SJCRH30 (cell line): ENCODE measurements at places on chromosomes 2 and 18.
A peak's percentile ranks its signal among the peaks of the same experiment; 100 is the strongest.

DNA sequence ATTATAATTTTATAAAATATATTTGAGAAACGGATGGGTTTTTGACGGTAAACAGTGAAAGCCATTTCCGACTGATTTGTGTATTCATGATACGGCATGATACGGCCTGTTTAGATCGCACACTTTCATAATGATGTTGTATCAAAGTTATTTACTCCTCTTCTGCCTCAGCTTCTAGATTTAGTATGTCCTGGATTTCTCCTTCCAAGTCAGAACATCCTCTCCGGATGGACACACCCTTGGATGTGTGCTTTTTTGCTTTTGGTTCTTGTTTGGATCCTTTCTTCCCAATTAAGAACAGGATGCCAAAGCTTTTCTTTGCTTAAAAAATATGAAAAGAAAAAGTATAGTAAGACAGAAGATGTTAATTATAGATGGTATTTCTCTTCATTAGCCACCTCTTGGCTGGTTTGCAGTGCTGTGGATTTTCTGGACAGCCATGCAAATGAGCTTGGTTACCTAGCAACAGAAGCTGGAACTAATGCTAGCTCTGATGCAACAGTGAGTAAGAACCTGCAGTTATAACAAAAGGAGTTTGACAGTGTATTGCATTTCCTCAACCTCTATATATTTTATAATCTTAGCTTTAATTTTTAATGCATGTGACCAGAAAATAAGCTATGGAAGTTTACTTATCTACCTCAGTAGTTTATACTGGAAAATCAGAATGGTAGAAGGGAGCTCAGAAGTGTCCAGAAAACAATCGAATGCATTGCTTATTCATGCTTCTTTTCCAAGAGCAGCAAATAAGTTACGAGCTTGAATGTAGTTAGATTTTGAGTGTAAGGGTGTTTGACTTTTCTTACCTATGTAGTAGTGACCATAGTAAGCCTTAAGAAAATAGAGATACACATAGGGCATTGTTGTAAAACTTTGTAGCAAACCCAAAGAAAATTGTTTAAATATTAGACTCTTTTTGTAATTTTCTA is 27.9 kb downstream of the RMND5A start:
- peak; percentile 27 for DNase-seq
- peaks cover 43% of the 10 kb centered on the region for H3K36me3 ChIP-seq
- H3K4me3 ChIP-seq, result no peak overlapping the region
- H3K4me1 ChIP-seq, result no peaks in the 10 kb centered on the region
- peak overlapping the region; percentile 6; the same call in 1 of the 2 replicates for H3K27ac ChIP-seq

GRCh38 chr18:50356036-50356945 is 18.6 kb upstream of the SKA1 start:
- no peak for DNase-seq
- no peaks in the 10 kb centered on the region for H3K27me3 ChIP-seq
- peaks cover 2% of the 10 kb centered on the region; the same call in 1 of the 2 replicates for H3K4me1 ChIP-seq

- DNase-seq, result no peak
- no peaks in the 10 kb centered on the region for H3K27me3 ChIP-seq
- H3K36me3 ChIP-seq, result no peaks in the 10 kb centered on the region
Measured at GRCh38 chr2:114769110-114769509, 326.7 kb downstream of the DPP10 start.

GRCh38 chr2:2015646-2016045 is 271.3 kb upstream of the PXDN start:
- no peak overlapping the region for H3K27ac ChIP-seq
- DNase-seq, result no peak
- H3K4me3 ChIP-seq, result no peak overlapping the region
- peaks cover 28% of the 10 kb centered on the region; the same call in 1 of the 2 replicates for H3K27me3 ChIP-seq
- H3K36me3 ChIP-seq, result no peaks in the 10 kb centered on the region
- H3K4me1 ChIP-seq, result no peaks in the 10 kb centered on the region

- no peaks in the 10 kb centered on the region for H3K27me3 ChIP-seq
- DNase-seq, result no peak
- no peak overlapping the region for H3K27ac ChIP-seq
- no peak overlapping the region for H3K4me3 ChIP-seq
- H3K36me3 ChIP-seq, result peaks cover 2% of the 10 kb centered on the region; the same call in 1 of the 2 replicates
Measured at GRCh38 chr2:75959724-75960471, 249.2 kb upstream of the GCFC2 start.

DNA sequence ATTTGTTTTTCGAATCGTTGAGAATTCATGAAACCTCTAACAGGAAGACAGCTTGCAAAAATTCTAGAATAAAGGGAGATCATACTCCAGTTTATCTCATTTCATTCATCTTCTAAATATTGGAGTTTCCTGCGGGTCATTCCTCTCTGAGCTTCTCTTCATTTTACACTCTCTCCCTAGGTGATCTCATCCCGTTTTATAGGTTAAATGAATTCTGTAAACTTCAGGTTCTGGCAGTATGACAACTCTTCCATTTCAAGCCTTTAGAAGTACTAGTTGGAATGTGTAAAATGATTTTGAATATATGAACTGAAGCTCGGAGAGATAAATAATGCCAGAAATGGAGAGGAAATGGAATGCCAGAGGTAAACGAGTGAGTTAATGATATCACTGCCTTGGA is 312.4 kb downstream of the METTL4 start:
- DNase-seq, result no peak
- no peaks in the 10 kb centered on the region for H3K36me3 ChIP-seq
- H3K27me3 ChIP-seq, result no peaks in the 10 kb centered on the region
- H3K4me3 ChIP-seq, result no peak overlapping the region

GRCh38 chr2:126302043-126302442 is 353.9 kb upstream of the GYPC start:
- no peak for DNase-seq
- no peaks in the 10 kb centered on the region for H3K27me3 ChIP-seq
- no peaks in the 10 kb centered on the region for H3K4me1 ChIP-seq

DNA sequence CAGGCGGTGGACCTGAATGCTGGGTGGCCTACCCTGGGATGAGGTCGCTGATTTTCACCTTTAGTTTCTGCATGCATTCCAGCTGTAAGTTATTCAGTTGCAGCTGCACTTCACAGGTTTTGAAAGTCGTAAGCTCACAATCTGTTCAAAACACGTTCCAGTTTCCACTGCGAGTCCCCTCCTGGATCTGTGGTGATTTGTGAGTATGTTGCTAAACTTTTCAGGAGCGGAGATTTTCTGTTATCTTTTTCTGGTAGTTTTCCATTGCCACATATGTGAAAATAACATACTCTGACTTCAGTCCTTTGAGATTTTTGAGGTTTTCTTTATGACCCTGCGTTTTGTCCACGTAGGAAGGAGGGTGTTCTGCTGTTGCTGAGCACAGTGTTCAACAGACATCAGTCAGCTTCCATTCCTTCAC is 102.1 kb downstream of the SNTG2 start:
- H3K4me3 ChIP-seq, result no peak overlapping the region
- no peaks in the 10 kb centered on the region for H3K36me3 ChIP-seq
- DNase-seq, result no peak
- H3K27ac ChIP-seq, result no peak overlapping the region

- no peak overlapping the region for H3K4me3 ChIP-seq
- H3K27me3 ChIP-seq, result no peaks in the 10 kb centered on the region
- no peaks in the 10 kb centered on the region for H3K4me1 ChIP-seq
- H3K36me3 ChIP-seq, result no peaks in the 10 kb centered on the region
- no peak overlapping the region for H3K27ac ChIP-seq
- no peak for DNase-seq
Measured at GRCh38 chr18:74683573-74683972, 85.9 kb downstream of the ZNF407 start.

- no peak for DNase-seq
- H3K27ac ChIP-seq, result no peak overlapping the region
- no peak overlapping the region for H3K4me3 ChIP-seq
- no peaks in the 10 kb centered on the region for H3K36me3 ChIP-seq
- H3K27me3 ChIP-seq, result no peaks in the 10 kb centered on the region
- H3K4me1 ChIP-seq, result no peaks in the 10 kb centered on the region
Measured at GRCh38 chr2:224918626-224919471, 123.4 kb downstream of the DOCK10 start.

GRCh38 chr2:104340879-104341828 is 512.8 kb upstream of the POU3F3 start:
- no peaks in the 10 kb centered on the region for H3K36me3 ChIP-seq
- DNase-seq, result no peak
- no peaks in the 10 kb centered on the region for H3K27me3 ChIP-seq
- no peak overlapping the region for H3K27ac ChIP-seq
